CMK (cell line): ENCODE measurements at places on chromosomes 1 and 21.

DNA sequence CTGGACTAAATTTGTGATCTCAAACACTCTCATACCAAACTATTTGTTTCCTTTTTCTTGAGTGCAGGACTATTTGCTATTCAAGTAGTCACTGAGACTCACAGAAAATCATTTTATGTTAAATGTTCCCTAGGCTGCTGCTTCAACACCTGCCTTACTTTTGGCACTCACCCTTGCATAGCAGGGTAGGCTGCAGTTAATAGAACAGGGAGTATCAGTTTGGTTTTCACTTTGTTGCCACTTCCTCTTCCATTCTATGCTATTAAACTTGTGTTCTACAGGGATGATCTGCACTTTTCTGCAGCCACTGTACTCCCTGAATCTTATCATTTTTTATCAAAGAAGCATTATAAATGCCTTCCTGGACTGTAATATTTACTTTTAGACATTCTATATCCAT, 148.7 kb upstream of the PRMT6 start:
- no peak for DNase-seq

- DNase-seq: no peak
Measured at GRCh38 chr1:10599194-10599861, 124.6 kb downstream of the PEX14 start.

DNA sequence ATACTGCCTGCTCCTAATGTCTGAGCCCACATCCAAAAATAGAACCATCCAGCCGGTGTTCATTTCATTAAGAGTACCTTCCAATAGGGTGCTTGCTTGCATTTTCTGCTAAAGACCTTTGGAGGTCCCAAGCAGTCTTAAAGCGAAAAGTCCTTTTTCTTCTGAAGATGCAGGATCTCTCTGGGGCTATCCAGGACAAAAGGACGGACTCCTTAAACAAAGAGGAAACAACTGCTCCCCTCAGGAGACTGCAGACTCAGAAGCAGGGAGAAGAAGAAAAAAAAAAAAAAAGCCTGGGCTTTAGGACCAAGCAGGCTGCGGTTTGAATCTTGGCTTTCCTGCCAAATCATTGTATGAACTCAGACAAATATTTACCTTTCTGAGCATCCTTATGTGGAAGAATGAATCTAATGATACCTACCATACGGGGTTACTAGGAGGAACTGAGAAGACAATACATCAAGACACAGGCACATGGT, 204.0 kb downstream of the PLPP3 start:
- DNase-seq: no peak

GRCh38 chr1:12478612-12478985, 139.4 kb downstream of the DHRS3 start:
- no peak for DNase-seq

- no peak for DNase-seq
Measured at GRCh38 chr1:178101266-178101630, 7.3 kb downstream of the RASAL2 start.

GRCh38 chr1:205493241-205494085, 11.0 kb upstream of the CDK18 start:
- no peak for DNase-seq

- no peak for DNase-seq
Measured at GRCh38 chr1:213523781-213524398, 463.9 kb upstream of the PROX1 start.
